Naive thymus-derived CD8-positive, alpha-beta T cell (primary cell): ENCODE measurements at places on chromosomes 11 and 22.

DNA sequence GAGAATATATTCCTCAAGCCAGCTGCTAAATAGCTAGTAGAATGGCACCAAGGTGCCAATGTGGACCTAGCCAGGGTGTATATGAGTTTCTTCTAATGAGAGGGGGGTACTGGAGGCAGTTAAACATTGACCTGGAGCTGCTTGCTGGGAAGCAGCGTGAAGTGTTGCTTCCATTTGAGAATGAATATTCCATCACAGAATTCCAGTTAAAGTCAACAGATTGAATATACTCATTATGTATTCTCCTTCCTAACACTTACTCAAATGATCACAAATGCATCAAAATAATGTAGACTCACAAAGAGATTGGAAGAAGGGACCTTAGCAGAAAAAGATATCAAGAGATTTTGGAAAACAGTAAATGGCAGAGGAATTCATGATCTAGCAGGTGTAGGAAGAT lies 102.1 kb downstream of the CD44 start:
- no peak for DNase-seq

GRCh38 chr11:66919923-66920322 lies 38.3 kb downstream of the PC start:
- DNase-seq: no peak

- no peak for DNase-seq
Measured at GRCh38 chr11:133697161-133697560, 148.2 kb downstream of the SPATA19 start.

DNA sequence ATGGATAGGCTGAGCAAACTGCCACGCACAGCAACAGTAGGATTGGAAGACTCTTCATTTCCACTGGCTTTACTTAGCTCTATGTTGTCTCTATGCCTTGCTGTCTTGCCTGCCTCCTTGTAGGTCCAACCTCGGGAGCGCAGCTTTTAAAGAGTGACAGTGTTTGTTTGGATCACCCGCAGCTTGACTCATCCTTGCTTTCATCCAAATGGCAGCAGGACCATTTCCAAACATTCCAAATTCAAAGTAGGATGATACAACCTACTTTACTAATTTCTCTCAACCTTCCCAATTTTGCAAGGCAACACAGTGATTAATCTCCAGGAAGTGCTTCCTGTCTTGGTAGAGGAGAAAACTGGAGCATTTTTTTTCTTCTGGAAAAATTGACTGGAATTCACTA lies at the start of gene MMP3:
Gene MMP3, minus strand, starts transcription at position 121 of the 400 bp plus-strand sequence. Its CDS starts 63 bp downstream, at position 58.
- DNase-seq: no peak

GRCh38 chr22:50260801-50261614 lies 475 bp downstream of the MAPK12 start:
- DNase-seq: no peak

DNA sequence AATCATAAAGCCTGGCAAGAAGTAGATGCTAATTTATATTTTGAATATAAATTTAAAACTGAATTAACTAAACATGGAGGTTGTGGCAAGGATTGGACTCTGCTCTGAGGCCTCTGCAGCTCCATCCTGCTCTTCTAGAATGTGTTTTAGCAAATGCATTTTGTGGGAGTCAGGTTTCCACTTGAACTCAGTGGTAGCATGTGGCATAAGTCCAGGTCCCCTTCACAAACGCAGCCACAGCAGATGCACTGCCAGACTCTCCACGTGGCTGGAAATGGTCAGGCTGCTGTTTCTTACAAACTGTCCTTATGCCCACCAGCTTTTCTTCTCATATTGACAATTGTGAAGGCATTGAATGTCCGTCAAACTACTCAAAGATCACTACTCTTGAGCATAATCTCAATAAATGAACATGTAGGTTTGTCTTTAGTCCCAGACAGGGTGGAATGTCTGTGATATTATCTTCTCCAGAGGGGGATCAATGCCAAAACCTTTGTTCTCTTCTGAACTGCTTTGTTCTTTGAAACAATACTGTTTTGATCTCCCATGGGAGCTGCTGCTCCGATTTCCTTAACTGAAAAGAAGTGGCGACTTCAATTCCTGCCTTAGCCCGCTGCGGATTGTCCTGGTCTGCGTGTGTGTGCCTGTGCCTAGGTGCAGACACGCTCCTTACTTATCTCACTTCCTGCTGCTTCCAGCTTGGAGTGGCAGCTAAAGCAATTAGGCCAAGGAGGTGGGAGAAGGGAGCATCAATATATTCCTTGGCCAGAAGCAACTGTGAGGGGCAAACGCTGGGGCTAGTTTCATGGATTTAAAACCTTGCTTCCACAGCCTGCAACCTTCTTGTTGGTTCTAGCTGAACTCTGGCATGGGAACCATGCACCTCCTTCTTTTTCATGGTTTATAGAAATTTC lies 24.2 kb downstream of the EIF4G2 start:
- DNase-seq: no peak

DNA sequence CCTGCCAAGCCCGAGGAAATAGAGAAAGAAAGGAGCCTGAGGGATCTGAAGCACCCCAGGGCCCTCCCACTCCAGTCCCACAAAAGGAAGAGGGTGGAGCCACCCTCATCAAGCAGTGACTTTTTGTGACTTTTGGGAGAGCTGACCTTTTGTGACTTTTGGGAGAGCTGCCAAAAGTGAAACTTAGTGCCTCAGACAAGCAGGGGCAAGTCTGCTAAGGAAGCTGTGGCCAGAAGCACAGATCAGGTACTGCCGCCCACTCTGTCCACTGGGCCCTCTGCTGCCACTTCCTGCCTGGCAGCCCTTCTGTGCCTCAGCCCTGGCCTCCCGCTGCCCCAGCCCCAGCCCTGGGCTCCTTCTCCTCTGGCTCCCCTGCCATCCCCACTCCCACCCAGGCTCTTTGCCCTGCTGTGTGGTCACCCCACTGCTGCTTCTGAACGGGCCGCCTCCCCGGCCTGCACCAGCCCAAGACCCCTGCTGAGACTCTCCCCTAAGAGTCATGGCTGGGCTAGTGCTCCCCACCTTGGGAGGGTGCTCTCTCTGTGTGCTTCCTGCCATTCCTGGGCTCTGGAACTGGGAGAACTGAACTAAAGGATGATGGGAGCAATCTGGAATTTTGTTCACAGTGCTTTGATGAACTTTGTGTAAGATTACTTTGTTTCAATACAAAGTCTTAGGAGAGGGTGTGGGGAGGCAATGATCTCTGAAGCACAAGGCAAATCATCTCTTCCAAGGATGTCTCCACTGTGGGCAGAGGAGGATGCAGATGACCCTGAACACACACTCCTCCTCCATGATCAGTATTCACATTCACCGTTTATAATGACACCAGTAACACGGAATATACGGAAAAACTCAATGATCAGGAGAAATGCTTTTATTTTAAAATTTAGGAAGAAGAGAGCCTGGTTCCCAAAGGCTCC lies at the start of gene APOBEC3H:
Gene APOBEC3H, plus strand, starts transcription at position 147 of the 923 bp plus-strand sequence. CDS start 3,035 bp downstream, outside the sequence.
- DNase-seq: no peak
